ENCODE measurements at places on chromosomes 3 and 15.

- no peak for DNase-seq
Measured at GRCh38 chr3:196789885-196790359, 50.3 kb downstream of the PAK2 start.

- no peak for DNase-seq
Measured at GRCh38 chr15:89982315-89983055, 18.6 kb upstream of the ZNF710 start.

GRCh38 chr3:160956785-160957184 is 148.4 kb downstream of the B3GALNT1 start:
- DNase-seq = no peak

GRCh38 chr3:18512007-18512406 is 86.9 kb upstream of the SATB1 start:
- no peak for DNase-seq

DNA sequence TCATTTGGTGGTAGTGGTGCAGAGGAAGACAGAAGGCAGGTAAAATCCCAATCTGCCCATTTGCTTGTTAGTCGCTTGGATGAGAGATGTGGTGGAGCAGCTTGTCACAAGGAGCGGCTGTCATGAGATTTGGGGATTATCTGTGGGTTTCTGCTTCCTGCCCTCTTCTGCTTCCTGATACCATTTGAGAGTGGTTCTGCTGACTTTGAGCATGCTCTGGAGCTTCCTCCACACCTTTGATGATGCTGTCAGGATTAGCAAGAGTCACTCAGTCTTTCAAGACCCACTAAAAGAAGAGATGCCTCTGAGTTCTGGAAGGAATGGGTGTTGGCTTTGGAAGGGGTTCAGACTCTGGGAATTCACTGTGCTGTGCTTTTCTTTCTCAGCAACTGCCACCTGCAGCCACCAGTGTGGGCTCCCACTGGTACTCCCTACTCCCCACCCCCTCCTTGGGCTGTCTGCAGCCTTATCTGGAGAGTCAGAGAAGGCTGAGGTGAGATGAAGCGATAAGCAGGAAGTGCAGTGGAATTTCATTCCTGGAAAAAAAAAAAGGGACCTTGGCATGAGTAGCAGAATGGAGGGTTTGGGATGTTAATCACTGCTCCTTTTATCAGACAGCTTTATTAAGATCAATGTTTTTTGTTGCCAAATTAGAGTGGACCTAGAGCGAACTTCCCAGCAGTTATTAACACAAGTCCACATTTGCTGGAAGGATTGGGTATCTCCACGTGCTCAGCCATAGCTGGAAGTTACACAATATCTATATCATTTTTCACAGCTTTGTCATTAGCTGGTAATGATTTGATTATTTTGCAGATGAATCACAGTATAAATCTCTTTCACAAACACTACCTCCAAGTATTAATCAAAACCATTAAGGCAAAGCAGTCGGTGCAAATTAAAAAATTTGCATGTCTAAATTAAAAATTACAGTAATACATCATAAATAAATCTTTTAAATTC is 233.0 kb upstream of the SATB1 start:
- DNase-seq = no peak

- peak; percentile 77 for DNase-seq
Measured at GRCh38 chr3:193190146-193190786, 50.8 kb upstream of the PLAAT1 start.

- no peak for DNase-seq
Measured at GRCh38 chr3:182895513-182896112, 84.7 kb downstream of the DCUN1D1 start.

GRCh38 chr3:94735354-94735753 is 672.5 kb downstream of the NSUN3 start:
- no peak for DNase-seq

Measured in iPS DF 6.9 (cell line).